Left lung (tissue), 14 donors: ENCODE measurements at places on chromosomes 7 and 10. TPM values are rescaled to one million over a fixed set of nuclear protein-coding genes. Genes with fewer than 3 reads are reported as not detected.

Gene PNLIPRP1
- not detected for total RNA-seq

Gene GJD4
- not detected for total RNA-seq

Gene GRID1
- total RNA-seq = 1.1 TPM

DNA sequence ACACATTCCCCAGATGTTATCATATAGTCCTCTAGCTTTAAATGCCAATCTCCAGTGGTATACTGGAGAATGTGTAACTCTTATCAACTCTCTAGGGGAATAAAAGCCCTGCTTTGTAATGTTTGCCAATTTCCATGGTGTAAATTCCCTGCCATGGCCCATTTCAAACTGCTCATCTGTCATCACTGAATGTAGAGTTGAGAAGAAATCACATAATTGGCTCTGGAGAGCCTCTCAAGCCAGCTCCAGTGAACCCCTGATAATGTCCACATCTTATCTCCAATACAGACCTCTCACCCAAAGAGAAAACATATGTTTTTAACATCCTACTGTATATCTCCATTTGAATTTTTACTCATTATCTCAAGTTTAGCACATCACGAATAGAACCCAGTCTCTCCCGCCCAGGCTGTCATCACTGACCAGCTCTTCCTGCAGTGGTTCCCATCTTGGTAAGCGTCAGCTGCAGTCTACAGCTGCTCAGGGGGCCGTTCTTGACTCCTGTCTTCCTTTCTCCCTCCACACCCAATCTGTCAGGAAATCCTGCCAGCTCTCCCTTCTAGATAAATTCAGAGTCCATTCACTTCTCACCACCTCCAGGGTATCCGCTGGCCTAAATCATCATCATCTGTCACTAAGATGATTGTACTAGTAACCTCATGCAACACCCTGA lies 332.4 kb downstream of the FRMD4A start:
- no peak for DNase-seq

GRCh38 chr7:78993341-78993740 lies 460.1 kb downstream of the MAGI2 start:
- DNase-seq = no peak

- no peak for DNase-seq
Observed at GRCh38 chr7:68133045-68133444, 1136.4 kb downstream of the TYW1 start.

DNA sequence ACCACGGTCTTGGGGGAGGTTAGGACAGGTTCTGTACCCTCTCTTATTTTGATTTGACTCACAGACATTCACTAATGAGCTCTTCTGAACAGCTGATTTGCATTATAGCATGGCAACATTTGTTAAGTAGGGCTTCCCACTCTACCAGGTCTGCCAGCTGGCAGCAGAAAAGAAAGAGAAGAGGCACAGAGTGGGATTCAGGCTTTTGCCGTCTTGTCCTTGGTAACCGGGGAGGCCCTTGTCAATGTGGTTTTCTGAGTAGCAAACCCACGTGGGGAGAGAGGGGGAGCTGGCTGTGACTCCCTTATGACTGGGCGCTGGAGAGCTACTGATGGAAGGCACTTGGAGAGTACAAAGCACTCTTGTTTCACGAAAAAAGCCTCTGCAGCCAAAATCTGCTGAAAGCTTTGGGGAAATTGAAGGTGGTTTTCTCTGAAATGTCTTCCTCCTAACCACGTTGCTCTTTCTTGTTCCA lies 355.3 kb upstream of the GALNT17 start:
- DNase-seq = no peak

DNA sequence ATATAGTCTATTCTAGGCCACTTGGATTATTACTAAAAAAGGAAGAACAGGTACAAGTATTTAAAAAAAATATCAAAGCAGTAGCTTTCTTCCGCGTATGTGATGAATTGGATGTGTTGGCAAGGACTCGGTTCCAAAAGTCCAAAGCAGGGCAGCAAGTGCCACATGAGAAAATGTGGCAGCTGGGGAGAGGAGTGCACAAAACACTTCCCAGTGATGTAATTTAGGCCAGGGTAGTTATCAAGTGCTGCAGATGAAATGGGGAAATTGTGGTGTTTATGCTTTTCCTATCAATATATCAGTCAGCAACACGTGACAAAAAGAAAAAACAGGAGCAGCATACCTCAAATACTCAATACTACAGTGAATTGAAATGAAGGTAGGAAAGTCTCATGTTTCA lies 7.0 kb downstream of the RHOBTB1 start:
- no peak for DNase-seq

DNA sequence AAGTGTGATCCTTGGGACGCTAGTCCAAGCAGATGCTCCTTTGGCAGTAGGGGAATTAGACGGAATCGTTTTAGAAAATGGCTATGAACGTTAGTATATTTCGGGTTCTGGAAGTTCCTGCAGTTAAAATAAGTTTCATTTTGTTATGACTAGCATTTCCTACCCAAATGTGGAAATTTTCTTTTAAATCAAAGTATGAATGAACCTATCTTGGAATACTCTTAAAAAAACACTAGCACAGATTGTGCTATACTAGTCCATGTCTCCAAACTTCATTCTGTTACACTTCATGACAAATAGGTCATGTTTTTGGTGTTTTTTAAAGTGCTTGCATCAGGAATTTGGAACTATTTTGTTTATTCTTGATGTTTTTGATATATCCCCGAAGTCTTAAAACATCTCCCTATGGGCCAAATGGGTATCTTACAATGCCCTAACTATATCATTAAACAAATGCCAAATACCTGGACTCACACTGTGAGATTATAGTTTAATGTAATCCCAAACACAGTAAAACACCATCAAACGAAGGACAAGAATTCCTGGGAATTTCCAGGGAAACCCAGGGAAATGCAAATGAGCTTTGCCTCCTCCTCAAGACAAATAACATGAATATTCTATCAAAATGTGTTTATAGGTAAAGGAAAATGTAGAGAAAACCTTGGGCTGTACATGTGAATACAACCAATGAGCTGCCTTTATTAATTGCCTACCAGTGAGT lies 75.9 kb upstream of the PTPRZ1 start:
- no peak for DNase-seq
